ENCODE measurements at places on chromosomes 16 and 17. TPM values are rescaled to one million over a fixed set of nuclear protein-coding genes. Genes with fewer than 3 reads are reported as not detected.

Gene MAP2K6
- 11.9 TPM for total RNA-seq

DNA sequence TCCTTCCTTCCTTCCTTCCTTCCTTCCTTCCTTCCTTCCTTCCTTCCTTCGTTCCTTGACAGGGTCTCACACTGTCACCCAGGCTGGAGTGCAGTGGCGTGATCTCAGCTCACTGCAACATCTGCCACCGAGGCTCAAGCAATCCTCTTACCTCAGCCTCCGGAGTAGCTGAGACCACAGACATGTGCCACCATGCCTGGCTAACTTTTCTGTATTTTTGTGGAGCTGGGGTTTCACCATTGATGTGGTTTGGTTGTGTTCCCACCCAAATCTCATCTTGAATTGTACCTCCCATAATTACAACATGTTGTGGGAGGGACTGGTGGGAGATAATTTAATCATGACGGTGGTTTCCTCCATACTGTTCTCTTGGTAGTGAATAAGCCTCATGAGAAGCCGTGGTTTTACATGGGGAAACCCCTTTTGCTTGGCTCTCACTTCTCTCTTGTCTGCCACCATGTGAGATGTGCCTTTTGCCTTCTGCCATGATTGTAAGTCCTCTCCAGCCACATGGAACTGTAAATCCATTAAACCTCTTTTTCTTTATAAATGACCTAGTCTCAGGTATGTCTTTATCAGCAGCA, 90.3 kb upstream of the MPHOSPH6 start:
- no peak for DNase-seq

DNA sequence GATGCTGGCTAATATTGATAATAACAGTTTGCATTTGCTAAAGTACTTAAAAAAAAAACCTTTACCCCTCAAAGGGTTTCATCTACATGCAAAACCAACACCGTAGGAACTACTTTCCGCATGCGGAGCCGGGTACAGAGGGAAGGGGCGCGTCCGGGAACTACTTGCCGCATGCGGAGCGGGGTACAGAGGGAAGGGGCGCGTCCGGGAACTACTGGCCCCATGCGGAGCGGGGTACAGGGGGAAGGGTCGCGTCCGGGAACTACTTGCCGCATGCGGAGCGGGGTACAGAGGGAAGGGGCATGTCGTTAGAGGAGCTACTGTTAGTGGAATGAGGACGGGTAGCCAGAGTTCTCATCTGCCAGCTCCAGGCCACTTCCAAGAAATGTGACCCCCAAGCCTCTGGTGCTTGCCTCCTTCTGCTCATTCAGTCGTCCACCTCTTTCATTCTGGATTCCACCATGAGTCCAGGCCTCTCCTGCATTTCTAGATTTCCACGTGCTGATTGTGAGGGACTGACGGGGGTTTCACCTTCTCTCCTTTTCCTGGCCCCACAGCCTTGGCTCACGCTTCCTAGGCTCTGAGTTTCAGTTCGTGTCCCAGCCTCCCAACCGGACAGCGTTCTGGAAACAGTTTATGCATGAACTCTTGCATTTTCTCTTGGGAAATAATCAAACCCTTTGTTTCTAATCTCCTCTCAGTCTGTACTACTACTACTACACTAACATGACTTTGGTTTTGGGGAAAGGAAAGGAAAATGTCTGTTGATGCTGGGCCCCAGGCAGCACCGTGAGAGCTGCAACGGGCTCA, 26.9 kb downstream of the MINK1 start:
- DNase-seq: no peak

- DNase-seq: no peak
These were observed 5.6 kb downstream of the MOSMO start for GRCh38 chr16:22013486-22013885.

Measured in type B pancreatic cell (in vitro differentiated cells).